Stimulated activated CD4-positive, alpha-beta T cell treated with anti-CD3 and anti-CD28 coated beads, Interleukin-2, amount 100 ng/mL, for 48 hours (primary cell): ENCODE measurements at places on chromosomes 5 and 9.

DNA sequence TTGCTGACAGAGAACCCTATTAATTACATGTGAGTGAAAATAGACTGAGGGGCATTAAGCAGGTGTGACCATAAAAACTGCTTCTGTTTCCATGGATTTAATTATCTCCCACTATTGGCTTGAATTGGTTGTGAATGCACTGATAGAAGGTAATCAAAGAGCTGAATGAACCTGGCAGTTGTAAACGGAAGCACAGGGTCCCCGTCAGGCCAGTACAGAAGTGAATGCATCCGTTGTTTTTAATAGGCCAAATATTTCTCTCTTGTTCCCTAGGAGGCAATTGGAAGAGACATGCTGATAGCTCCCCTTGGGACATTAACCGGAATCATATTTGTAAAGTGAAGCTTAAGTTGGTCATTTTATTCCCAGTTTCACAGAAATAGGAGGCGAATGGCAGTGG lies 147.0 kb downstream of the CAVIN4 start:
- DNase-seq: no peak

DNA sequence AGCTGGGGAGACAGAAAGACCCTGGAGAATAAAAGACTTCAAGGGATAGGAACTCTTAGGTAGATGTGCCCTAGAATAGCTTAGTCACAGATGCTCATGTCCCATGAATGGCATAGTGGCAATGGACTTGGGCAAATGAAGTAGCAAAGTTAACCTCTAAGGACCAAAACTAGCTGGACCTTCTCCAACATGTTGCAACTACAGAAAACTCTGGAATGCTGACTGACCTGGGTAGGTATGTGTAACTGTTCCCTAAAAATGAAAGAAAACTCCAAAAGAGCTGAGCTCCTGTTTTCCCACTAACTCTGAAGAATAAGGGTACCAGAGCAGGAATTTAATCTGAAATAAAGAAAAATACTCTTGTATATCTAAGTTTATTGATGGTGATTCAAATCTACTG lies 12.5 kb upstream of the LPAR1 start:
- DNase-seq: no peak

- DNase-seq: no peak
Measured at GRCh38 chr9:127796225-127796813, 6.4 kb upstream of the FPGS start.

GRCh38 chr5:39256477-39257235 lies 37.3 kb upstream of the FYB1 start:
- no peak for DNase-seq

GRCh38 chr5:10480237-10480985 lies 38.7 kb downstream of the ROPN1L start:
- DNase-seq: no peak

DNA sequence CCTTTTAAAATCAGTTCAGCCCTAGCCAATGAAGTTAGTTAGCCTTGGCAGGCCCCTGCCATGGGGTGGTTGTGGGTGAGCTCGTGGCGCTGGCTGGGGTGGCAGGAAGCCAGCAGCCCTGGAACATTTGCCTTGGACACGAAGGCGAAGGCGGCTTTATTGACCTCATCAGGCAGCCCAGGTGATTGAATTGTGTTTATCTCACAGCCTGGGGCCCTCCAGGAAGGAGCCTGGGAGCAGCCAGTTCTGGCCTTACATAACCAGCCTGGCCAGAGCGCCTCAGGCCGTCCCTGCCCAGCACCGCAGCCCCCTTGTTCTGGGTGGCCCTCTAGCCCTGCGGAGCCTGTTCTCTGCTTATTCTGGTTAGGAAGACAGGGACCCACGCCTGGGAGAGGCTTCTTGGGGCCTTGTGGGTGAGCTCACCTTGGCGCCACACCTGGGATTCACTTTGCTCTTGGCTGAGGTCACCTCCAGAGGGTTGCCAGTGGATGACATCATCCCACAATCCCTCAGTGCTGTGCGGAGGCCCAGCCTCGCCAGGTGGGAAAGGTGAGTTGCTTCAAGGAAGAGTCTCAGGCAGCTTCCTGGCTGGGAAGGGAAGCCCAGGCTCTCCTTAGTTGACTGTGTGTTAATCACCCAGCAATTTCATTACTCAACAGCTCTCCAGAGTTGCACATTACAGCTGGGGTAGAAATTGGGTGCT lies 54.4 kb upstream of the RPL26L1 start:
- no peak for DNase-seq

- DNase-seq: no peak
Measured at GRCh38 chr5:95734187-95734586, 3.1 kb downstream of the RHOBTB3 start.

DNA sequence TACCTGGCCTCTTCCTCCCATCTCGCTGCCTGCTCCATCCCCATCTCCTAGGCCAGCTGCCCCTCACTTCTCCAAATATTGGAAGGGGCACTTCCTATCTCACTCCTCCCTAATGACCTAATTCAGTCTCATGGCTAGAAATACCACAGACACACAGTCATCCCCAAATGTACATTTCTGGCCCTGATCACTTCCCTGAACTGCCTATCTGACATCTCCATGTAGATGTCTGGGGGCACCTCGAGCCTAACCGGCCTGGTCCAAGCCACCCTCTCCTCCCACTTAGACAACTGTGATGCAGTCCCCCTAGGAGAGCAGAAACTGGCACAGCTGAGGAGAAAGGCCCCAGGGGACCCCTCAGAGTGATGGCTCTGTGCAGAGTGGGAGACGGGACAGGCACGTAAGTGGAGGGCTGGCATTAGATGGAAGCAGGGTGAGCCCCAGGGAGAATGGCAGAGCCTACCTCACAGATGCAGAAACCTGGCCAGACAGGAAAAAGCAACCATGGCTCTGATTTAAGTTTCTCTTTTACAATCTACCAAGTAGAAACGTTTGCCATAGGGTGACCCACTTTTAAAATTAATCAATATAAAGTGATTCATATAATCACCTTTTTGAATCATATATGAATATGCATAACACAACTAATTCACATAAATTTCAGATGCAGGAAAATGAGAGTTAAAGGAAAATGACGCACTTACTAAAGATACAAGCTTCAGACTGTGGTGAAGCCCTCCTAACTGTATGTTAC lies 22.1 kb downstream of the CAMSAP1 start:
- no peak for DNase-seq

- DNase-seq: no peak
Measured at GRCh38 chr5:17317473-17317872, 100.0 kb downstream of the BASP1 start.

DNA sequence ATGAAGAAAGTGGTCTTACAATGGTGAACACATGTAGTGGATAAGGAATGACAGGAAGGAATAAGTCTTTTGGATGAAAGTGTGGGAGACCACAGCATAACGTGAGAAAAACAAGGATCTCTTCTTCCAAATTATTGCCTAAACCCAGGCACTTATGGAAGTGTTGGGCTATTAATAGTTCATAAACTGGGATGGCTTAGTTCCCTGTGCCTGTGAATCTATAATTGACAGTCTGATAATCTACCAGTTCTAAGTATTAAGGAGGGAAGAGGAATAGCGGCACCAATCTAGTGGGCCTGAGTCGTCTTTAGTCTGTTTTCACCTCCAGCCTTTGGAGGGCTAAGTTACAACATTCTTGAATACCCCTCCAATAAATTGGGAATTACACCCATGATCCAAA lies 39.2 kb upstream of the LRRTM2 start:
- DNase-seq: no peak

- DNase-seq: no peak
Measured at GRCh38 chr5:60403343-60404006, 296.5 kb downstream of the DEPDC1B start.

DNA sequence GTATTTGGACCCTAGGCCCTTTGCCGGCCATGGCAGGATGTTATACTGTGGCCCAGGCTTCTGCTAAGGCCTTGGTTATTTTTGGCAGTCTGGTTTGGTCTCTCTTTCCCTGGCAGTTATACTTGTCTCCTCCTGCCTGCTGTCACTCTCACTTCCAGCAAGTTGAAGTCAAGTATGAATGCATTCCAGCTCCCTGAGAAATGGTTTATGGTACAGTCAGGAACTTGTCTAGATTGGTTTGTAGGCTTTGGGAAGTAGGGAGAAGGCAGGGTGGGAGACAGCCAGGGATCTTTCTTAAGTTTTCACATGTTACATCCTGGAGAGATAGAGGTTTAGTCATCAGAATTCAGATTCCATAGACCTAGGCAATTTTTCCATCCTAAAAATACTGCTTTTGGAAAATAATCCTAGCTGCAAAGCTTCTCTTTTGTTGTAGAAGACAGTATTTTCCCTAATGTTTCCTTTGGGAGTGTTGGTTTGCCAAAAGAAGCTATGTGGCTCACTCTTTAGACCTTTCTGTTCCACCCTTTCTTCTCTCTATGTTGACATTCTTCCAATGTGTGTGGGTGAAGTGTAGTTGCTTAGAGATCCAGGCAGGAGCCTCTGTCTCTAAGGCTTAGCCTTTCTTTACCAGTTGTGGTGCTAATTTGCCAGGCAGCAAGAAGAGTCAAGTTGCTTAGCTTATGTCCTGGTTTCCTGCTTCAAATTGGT lies 2.5 kb upstream of the KDM3B start:
- DNase-seq: no peak

DNA sequence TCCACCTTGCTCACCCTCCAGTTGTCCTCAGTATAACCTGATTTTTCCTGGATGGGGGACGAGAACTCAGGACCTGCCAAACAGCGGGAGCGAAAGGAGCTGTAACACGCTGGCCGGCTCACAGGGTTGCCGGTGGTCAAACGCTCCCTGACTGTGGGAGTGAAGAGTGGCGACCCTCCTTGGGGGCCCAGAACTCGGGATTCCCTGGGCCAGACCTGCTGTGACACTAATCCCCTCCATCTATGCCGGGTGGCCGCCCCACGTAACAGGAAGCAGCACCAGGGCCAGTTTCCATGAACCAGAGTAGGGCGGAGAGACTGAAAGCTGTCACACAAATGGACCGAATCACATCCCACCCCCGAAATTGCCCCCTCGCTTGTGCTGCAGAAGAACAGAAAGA lies 1809.2 kb upstream of the ACO1 start:
- DNase-seq: no peak

- no peak for DNase-seq
Measured at GRCh38 chr5:14267991-14268708, 125.0 kb downstream of the TRIO start.

DNA sequence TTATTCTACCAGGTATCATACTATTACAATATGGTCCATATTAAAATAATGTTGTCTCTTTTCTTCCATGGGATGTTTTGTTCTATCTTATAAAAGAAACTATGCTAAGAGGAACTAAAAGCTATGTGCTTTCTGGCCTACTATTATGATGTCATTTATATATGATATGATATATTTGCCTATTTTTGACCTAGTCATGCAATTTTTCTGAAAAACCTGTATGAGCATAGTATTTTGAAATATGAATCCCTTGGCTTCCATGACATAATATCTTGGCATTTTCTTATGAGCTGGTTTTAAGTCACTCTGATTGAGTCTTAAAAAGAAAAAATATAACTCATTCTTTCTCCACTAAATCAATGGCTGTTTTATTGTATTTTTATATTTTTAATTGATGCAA lies 60.7 kb downstream of the MAN2A1 start:
- no peak for DNase-seq

GRCh38 chr5:37208883-37209797 lies 40.0 kb downstream of the CPLANE1 start:
- DNase-seq: peak; percentile 2

- no peak for DNase-seq
Measured at GRCh38 chr5:159405611-159406031, 75.3 kb upstream of the IL12B start.

DNA sequence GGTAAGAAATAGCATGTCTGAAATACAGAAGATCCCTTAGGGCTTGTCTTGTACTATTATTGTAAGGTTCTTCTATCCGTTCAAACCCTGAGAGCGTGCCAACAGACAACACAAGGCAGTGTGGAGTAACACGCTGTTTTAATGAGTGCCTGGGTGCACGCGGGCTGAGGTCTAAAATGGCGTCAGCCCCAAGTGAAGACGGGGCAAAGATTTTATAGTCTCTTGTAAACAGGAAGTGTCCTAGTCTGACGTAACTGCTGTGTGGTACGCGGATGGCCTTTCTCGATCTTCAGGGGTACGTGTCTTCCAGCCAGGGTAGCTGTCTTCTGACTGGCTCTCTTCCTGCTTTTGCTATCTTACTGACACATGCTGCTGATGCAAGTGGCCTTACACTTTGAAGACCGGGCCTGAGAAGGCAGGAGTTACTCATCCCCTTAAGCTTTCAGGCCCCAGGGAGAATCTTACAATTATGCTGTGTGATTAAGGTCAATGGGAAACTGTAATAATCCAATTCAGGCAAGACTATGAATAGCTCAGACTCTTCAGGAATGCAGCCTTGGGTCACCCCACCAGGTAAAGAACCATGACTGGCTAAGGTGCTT lies 1812.0 kb upstream of the CDH9 start:
- no peak for DNase-seq

- no peak for DNase-seq
Measured at GRCh38 chr5:124021066-124021641, 509.2 kb downstream of the CSNK1G3 start.

DNA sequence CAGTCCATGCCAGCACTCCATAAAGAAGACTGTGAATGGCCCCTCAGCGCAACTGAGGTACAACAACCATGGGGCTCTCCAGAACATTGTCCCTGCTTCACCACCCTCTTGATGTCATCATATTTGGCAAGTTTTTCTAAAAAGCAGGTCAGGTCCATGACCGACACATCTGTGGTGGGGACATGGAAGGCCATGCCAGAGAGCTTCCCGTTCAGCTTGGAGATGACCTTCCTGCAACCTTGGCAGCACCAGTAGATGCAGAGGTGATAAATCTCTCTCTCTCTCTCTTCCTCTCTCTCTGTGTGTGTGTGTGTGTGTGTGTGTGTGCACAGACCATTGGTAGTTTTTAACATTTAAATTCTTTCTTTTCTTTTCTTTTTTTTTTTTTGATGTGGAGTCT lies 35.4 kb upstream of the AGXT2 start:
- DNase-seq: no peak

DNA sequence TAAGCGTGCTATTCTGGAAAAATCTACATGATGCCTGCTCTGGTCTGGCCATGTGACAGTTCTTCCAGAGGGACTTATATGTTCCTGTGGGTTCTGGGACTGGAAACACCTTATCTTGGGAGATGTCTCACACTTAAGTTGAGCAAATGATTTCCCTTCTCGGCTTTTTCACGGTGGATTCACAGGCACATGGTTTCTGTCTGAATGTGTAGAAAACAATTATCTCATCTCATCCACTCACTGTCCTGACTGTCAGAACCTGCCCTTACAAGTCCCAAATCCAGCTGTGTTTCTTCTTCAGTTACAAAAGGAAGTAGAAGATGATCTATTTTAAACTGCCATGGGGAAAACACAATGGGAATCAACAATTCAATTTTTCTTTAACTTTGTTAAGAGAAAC lies 184.0 kb downstream of the SYK start:
- no peak for DNase-seq
